A549 treated with Hydrocortisone at 1 μM for 4 hours (cell line): ENCODE measurements at places on chromosomes 1 and 21. TPM values are rescaled to one million over a fixed set of nuclear protein-coding genes. Genes with fewer than 3 reads are reported as not detected.

Gene RGS8
- not detected in 5 replicates for total RNA-seq

Gene MIXL1
- 0.03 to 0.21 TPM (median 0.13 TPM) in 3 of 5 replicates, not detected in the others for total RNA-seq

Gene AADACL3
- not detected in 5 replicates for total RNA-seq

Gene PEX10
- total RNA-seq: 19.1 to 25.3 TPM (median 23.1 TPM) in 5 replicates

Gene KCNE2
- total RNA-seq: not detected in 5 replicates

Gene GPR153
- total RNA-seq: 3.6 to 4.6 TPM (median 4.3 TPM) in 5 replicates

Gene LCE1D
- not detected in 5 replicates for total RNA-seq

Gene BCAN
- total RNA-seq: 0.12 to 0.13 TPM in 2 of 5 replicates, not detected in the others

Gene BATF3
- 22.7 to 41.7 TPM (median 35.8 TPM) in 5 replicates for total RNA-seq

Gene UQCRHL
- 5.9 to 8.7 TPM (median 6.2 TPM) in 5 replicates for total RNA-seq

Gene C1orf167
- not detected in 5 replicates for total RNA-seq

Gene FNDC5
- total RNA-seq: 0.25 to 0.98 TPM (median 0.42 TPM) in 5 replicates

Gene CFHR3
- 0.16 to 0.22 TPM (median 0.20 TPM) in 4 of 5 replicates, not detected in the other for total RNA-seq

Gene FAM151A
- total RNA-seq: 0.15 to 0.29 TPM (median 0.24 TPM) in 5 replicates

Gene RIMKLA
- total RNA-seq: 0.38 to 0.90 TPM (median 0.66 TPM) in 5 replicates

Gene NR1I3
- not detected in 5 replicates for total RNA-seq

Gene PTPN14
- total RNA-seq: 7.6 to 14.4 TPM (median 10.7 TPM) in 5 replicates

Gene MEAF6
- total RNA-seq: 44.8 to 70.2 TPM (median 54.3 TPM) in 5 replicates

Gene ZNF695
- total RNA-seq: 2.3 to 2.6 TPM (median 2.5 TPM) in 5 replicates

Gene TPM3
- 457 to 643 TPM (median 490 TPM) in 5 replicates for total RNA-seq

Gene HTR1D
- 12.8 to 15.7 TPM (median 14.4 TPM) in 5 replicates for total RNA-seq

Gene COA7
- total RNA-seq: 23.7 to 27.6 TPM (median 26.0 TPM) in 5 replicates

Gene WNT2B
- total RNA-seq: 0.13 to 0.29 TPM (median 0.23 TPM) in 5 replicates

Gene MAP1LC3C
- total RNA-seq: 0.17 to 0.28 TPM (median 0.18 TPM) in 4 of 5 replicates, not detected in the other

Gene OR2T11
- total RNA-seq: not detected in 5 replicates

Gene CNN3
- total RNA-seq: 50.2 to 62.4 TPM (median 51.3 TPM) in 5 replicates

Gene KRTAP20-3
- total RNA-seq: not detected in 5 replicates

Gene TRIM45
- total RNA-seq: 0.70 to 1.4 TPM (median 1.2 TPM) in 5 replicates

Gene UROD
- total RNA-seq: 46.1 to 52.4 TPM (median 47.5 TPM) in 5 replicates

Gene C1orf94
- total RNA-seq: not detected in 5 replicates

Gene ETNK2
- total RNA-seq: 14.9 to 18.5 TPM (median 15.9 TPM) in 5 replicates

Gene IL20
- not detected in 5 replicates for total RNA-seq

Gene SYPL2
- total RNA-seq: 0.03 to 0.12 TPM (median 0.10 TPM) in 5 replicates

Gene RORC
- total RNA-seq: 0.05 to 0.13 TPM (median 0.08 TPM) in 4 of 5 replicates, not detected in the other

Gene AK4
- 29.1 to 32.7 TPM (median 31.3 TPM) in 5 replicates for total RNA-seq

Gene DONSON
- total RNA-seq: 14.5 to 18.7 TPM (median 15.7 TPM) in 5 replicates

Gene S100A2
- total RNA-seq: 19.0 to 37.7 TPM (median 28.0 TPM) in 5 replicates

Gene OR2L5
- total RNA-seq: not detected in 5 replicates

Gene SPRR2G
- total RNA-seq: not detected in 5 replicates

Gene PDPN
- total RNA-seq: not detected in 5 replicates

Gene PRAMEF13
- total RNA-seq: 0.06 TPM in 1 of 5 replicates, not detected in the others

Gene HEYL
- total RNA-seq: 2.9 to 3.6 TPM (median 3.4 TPM) in 5 replicates

Gene LMX1A
- total RNA-seq: not detected in 5 replicates

Gene LAMC2
- total RNA-seq: 17.5 to 25.9 TPM (median 19.8 TPM) in 5 replicates

Gene A3GALT2
- total RNA-seq: not detected in 5 replicates

Gene CYYR1
- total RNA-seq: not detected in 5 replicates

Gene RABGAP1L
- 4.3 to 7.0 TPM (median 5.1 TPM) in 5 replicates for total RNA-seq

Gene CACNA1S
- total RNA-seq: 0.02 TPM in 1 of 5 replicates, not detected in the others

Gene NBPF20
- 2.8 to 4.3 TPM (median 2.9 TPM) in 5 replicates for total RNA-seq

Gene NPR1
- total RNA-seq: 1.6 to 2.5 TPM (median 1.9 TPM) in 5 replicates

Gene FBXO2
- total RNA-seq: 6.1 to 10.7 TPM (median 9.5 TPM) in 5 replicates

Gene ATP6V1G3
- not detected in 5 replicates for total RNA-seq

Gene CELA2A
- not detected in 5 replicates for total RNA-seq
